ENCODE measurements at places on chromosomes 6 and 20.
A peak's percentile ranks its signal among the peaks of the same experiment; 100 is the strongest.

- no peak for DNase-seq
These were observed 58.6 kb upstream of the ZNF217 start for GRCh38 chr20:53652090-53652858.

GRCh38 chr6:125888989-125889656, 67.4 kb upstream of the HINT3 start:
- no peak for DNase-seq

DNA sequence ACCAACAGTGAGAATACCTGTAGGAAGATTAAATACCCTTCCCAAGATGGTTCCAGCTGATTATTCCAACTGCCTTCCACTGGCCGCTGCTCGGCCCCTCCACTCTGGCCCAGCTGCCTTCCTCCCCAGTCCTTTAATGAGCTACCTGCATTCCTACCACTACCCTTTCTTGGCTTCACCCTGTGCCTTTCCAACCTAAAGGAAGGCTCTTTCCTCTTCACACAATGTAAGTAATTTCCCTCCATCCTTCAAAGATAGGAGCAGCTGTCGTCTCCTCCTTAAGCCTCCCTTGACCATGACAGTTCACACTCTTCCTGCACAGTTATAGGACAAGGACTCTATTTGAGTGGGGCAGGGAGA, 16.2 kb upstream of the SNX9 start:
- DNase-seq = no peak

DNA sequence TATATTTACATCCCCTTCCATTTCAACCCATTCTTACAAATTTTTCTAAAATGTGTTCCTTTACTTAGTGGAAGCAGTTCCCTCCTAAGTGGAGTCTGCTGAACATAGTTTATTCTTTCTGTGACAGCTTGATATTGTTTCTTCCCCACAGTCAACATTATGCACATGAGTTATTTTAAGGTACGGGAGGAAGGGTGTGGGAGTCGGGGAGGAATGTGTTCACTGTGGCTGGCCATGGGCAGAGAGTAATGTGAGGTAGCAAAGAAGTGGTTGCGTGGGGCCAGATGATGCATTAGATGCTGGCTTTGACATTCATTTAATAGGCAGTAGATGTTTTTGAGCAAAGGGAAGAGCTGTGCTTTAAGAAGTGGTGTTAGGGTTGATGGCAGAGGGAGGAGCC, 98.5 kb downstream of the ARMC2 start:
- DNase-seq = no peak

DNA sequence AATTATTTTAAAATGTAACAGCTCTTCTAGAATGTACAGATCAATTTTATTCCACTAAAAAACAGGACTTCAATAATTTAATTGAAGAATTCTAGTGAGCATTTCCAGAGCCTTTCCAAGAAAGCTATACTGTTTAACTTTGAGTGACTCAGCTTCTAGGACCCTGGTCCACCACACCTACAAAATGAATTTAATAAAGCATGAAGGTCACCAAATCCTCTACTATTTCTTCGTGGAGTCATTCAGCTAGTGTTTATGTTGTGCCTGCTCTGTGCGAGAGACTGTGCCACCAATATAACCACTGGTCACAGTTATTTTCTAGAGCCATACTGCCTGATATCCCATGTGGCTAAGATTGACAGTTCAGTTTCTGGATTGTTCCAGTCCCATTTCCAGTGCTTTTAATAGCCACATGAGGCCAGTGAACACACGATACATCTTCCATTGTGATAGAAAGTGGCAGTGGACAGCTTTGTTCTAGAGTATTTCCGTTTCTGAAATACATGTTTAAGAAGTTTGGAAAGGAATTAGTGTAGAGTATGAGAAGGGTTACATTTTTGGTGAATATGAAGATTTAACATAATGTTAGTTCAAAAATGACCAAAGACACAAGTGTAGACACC, 160.7 kb downstream of the MTHFD1L start:
- DNase-seq = no peak

DNA sequence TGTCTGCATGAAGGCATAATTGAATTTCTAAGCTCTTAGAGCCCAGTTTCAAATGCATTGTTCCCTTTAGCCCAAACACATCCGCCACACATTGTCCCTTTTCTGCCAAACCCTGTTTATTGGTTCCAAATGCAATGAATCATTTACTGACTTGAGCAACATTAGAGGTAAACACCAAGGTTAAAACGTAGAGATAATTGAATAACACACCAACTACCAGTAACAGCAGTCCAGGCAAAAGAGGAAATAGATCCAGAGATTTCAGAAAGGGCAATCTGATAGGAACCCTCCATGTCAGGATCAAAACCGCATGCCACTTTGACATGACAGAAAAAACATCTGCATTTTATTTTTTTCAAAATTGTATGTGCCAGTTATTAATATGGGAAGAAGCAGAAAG, 114.8 kb downstream of the PKHD1 start:
- no peak for DNase-seq

DNA sequence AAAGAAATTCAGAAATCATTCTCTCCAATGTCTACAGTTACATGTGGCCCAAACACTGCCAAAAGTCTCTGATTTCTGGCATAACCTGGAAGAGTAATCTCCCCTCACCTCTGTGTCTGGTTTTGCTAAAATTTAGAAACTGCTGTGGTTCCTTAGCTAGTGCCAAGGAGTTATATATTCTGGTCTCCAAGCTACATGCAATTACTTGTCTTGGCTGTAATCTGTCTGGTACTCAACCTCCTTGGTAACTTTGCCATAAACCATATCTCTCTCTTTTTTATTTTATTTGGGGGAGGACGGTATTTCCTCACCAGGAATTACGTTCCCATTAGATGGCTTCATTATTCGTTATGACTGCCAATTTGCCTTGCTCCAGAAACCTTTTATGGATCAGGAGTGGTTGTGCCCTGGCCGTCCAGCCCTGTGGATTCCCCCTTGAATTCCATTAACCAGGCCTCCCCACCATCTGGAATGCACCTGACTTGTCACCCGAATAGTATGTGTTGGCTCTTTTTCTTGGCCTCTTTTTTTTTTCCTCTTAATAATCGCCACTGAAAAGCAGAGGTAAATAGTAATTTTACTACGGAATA, 400.0 kb downstream of the CD83 start:
- no peak for DNase-seq

DNA sequence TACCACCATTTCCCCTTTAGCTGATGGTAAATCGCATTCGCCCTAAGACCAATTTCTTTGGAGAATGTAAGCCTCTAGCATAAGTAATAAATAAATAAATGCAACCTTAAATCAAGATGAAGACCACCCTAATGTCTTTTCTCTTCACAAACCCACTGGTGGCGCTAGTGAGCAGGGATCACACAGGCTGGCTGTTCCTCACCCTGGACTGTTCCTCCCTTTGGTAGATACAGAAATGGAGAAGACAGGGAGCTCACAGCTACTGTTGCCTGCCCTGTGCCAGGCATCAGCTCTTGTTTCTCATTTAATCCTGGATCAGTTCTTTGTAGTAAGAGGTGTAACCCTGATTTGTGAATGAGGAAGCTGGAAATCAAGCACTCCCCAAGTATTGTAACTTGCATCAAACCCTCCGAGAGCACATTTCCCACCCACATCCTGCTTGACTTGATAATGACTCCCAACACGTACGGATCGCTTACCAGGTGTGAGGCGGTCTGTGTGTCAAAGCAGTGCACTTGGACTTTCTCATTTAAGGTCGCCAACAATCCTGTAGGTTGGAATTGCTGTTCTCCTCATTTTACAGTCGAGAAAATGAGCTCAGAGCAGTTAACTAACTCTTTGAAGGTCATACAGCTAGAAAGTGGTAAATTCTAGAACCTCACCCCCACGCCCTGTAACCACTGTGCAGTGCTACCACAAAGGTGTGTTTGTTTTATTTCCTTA, 236.1 kb downstream of the TSHZ2 start:
- DNase-seq = no peak

- no peak for DNase-seq
These were observed 49.0 kb downstream of the COL11A2 start for GRCh38 chr6:33143113-33143770.

- DNase-seq = no peak
These were observed 108.6 kb downstream of the ESR1 start for GRCh38 chr6:151916075-151916474.

- DNase-seq = no peak
These were observed 38.4 kb downstream of the WDR27 start for GRCh38 chr6:169663468-169663867.

- DNase-seq = no peak
These were observed 30.1 kb downstream of the TMEM74B start for GRCh38 chr20:1154691-1155090.

- no peak for DNase-seq
These were observed 53.2 kb downstream of the MRAP2 start for GRCh38 chr6:84086545-84087429.

- DNase-seq = no peak
These were observed 208.8 kb downstream of the TFAP2B start for GRCh38 chr6:51027283-51028065.

- DNase-seq = no peak
These were observed 357 bp downstream of the PCSK2 start for GRCh38 chr20:17227219-17227575.

- no peak for DNase-seq
These were observed 35.3 kb upstream of the EZR start for GRCh38 chr6:158854214-158855101.

DNA sequence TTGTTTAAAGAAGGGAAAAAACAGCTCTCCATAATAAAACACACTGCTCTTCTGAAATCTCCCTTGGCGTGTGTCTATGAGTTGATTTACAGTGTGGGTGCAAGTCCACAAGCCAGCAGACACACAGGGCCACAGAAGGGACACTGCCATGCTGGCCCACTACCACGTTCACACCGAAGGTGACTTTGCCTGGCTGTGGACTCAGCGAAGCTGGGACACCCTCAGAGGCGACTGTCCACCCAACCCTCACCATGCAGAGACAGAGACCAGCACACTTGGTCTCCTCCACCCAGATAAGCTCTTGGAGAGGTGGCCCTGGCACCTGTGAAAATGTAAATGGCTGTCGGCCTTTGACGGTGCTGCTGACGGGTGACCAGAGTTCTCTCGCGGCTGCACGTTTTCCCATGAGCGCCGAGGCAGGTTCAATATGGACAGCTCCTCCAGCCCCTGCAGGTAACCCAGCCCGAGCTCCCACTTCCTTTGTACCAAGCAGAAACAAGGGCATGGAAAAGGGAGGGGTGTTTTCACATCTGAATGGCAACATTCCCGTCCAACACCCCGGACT, 78.0 kb downstream of the YTHDF1 start:
- no peak for DNase-seq

DNA sequence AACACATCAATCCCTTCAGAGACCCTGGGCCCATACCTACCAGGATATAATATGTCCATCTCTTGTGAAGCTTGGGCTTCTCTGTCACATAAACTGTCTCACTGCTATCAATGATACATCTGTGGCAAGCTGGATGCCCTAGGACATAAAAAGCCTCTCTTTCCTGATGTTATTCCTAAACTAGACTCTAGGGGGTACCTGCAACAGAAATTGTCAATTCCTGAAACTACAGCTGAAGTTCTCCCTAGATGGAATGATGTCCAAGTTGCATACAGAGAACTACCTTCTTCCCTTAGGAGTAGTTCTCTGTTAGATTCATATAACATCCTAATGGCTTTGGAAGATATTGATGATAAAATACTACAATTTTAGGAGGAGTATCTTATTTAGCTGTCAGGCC, 35.8 kb downstream of the TBX18 start:
- DNase-seq = peak; percentile 5

DNA sequence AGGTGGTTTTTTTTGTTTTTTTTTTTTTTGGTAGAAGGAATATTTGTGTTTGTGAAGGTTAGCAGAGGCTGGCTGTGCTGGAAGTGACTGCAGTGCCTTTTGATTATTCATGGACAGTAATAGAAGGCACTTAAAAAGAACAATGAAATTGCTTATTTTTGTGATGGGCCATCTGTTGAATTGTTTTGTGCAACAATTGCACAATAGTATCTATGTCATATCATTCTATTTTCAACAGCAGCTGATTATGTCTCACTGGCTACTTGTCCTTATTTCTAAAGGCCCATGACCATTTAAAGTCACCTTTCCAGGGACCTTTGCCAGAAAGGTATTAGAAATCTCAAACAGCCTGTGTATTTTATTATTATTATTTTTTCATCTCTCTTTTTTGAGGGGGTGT, 70.6 kb downstream of the AFG1L start:
- no peak for DNase-seq
